Activated naive CD8-positive, alpha-beta T cell treated with anti-CD3 and anti-CD28 coated beads, Interleukin-2, amount 50 U/mL, for 24 hours (primary cell): ENCODE measurements at places on chromosomes 1 and 21.

DNA sequence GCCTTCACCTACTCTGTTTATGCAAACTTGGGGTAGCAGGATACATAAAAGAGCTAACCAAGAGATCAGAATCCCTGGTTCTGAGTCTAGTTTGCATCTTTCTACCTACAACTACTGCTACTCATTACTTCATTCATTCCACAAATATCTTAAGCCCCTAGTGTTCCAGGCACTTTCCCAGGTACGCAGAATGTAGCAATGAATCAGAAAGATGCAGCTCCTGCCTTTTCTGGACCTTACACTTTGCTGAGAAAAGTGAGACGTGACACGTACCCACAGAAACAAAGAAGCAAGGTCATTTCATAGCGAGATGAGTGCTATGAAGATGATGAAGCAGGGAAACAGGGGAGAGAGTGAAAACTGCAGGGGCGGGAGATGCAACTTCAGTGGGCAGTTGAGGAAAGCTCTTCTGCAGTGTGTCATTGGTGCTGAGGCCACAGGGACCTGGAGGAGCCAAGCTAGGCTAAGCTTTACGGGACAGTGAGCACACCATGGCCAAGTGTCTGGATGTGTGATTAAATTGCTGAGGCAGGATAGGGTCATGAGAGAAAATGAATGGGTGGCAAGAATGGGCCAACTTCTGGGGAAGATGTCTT is 167.9 kb downstream of the TNFSF18 start:
- no peak for DNase-seq

DNA sequence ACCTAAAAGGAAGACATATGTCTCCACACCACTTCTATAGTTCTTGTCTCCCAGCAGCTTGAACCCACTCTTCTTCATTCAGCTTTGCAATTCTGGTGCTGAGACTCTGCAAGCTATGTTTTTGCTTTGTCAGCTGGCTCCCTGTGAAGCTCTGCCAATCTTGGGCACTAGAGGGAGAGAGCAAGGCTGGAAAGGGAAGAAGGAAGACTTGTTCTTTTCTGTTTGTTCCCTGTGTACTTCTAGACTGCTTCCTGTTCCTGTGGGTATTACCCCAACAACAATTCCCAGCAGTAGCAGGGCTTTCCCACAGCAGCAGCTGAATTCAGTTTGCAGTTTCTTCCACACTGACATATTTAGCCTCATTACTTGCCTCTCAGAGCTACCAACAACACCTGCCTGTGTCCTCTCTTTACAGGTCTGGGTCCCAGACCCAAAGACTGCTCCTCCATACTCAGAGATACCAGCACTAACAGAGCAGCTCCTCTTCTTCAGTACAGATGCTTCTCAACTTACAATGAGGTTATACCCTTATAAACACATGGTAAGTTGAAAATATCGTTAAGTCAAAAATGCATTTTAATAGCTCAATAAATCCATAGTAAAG is 275.2 kb upstream of the NEGR1 start:
- DNase-seq = no peak

DNA sequence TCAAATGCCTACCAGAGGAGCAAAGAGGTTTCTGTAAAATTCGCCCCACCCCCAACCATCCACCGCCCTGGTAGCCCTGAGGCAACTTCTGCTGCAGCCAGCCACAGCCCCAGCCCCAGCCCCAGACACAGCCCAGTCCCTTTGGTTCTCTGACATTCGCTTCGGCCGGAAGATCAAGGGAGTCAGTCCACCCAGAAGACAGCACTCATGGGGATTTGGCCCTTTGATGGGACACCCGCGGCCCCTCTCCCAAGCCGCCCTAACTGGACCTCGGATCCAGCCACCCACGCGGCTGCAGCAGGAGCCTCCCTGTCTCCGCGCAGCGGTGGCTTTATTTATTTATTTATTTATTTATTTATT is 3881.0 kb downstream of the SRGAP2C start:
- DNase-seq = no peak

DNA sequence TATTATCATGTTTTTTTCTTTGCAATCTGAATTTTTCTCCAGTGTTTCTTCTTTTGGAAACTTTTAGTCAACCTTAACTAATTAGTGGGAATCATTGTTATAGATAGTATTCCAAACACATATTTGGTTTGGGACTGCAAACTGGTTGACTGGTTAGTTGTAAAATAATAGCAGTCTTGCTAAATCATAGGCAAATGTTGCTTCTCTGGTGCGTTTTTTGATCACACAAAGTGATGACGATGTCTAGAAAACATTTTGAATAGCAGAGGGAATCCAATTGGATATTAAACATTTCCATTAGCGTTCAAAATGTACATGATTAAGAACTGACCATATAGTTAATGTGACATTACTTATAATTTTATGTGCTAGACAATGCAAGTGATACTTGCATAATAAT is 4.5 kb downstream of the DNAJB4 start:
- no peak for DNase-seq

DNA sequence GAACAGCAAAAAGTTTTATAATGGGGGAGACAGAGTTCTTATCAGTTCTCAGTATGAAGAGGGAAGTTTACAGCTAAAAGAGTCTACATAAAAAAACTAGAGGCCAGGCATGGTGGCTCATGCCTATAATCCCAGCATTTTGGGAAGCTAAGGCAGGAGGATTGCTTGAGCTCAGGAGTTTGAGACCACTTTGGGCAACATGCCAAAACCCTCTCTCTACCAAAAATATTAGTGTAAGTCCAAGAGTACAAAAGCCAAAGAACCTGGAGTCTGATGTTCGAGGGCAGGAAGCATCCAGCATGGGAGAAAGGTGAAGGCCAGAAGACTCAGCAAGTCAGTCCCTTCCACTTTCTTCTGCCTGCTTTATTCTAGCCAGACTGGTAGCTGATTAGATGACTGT is 35.0 kb upstream of the ROR1 start:
- DNase-seq = no peak

- no peak for DNase-seq
Observed at GRCh38 chr1:89631816-89632656, 884 bp upstream of the LRRC8C start.

GRCh38 chr1:154157520-154158306 is 2.8 kb upstream of the NUP210L start:
- peak; percentile 59 for DNase-seq

- no peak for DNase-seq
Observed at GRCh38 chr1:240074908-240075307, 16.8 kb upstream of the FMN2 start.

DNA sequence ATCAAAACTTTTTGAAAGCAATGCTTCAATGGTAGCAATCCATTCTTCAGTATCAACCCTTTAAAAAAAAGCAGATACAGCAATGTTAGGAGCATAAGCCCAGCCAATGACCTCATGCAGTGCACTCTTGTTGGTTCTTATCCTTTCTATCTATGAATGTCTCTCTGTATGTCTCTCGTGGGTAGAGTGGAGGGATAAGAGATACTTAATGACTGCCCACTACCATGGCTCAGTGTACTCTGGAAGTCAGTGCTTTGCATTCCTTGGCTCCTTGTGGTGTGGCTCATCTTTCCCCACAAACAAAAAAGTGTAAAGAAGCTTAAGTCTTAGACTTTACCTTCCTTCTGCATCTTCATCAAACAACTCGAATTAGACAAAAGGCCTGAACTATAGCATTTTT is 50.3 kb downstream of the PCSK9 start:
- DNase-seq = no peak

- DNase-seq = no peak
Observed at GRCh38 chr21:42140196-42140934, 69.2 kb downstream of the UMODL1 start.

DNA sequence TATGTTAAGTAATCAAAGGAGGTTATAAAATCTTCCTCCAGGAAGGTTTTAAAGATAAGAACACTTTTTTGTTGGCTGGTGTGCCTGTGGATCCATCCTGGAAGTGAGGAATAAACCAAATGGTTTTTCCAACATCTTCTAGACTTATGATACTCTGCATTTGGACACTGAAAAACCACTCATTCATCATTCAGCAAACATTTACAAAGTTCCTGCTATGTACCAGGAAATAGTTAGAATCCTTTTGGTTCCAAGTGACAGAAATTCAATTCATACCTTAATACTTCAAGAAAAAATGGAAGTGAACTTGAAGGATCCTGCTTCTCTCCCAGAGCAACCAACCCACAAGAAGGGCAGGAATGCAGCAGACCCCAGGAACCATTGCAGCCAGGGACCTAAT is 39.6 kb upstream of the PIGC start:
- DNase-seq = no peak

- no peak for DNase-seq
Observed at GRCh38 chr21:37753122-37753599, 163.1 kb downstream of the KCNJ6 start.

DNA sequence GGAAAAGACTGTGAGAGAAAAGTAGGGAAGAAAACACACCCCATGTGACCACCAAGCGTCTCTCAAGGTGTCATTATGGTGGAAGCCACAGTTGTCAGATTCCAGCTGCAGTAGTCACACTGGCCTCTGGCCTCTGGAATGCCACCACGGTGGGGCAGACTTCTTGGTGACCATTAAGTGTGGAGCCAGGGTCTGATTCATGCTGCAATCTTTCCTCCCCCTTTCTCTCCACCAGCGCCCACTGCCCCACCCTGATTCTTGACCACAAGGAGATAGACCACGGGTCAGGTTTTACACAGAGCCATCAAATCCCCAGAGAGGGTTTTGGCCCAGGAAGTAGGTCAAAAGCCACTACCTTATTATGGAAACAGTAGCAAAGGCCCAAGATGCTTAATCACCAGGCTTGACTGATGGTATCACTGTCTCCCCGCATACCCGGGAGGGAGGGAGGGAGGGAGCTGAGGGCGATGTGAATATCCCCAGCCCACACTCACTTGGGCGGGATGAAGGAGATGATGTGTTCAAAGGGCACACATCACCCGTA is 52.7 kb upstream of the GRHL3 start:
- DNase-seq = no peak

- no peak for DNase-seq
Observed at GRCh38 chr1:151210830-151211229, 12.5 kb downstream of the PIP5K1A start.

DNA sequence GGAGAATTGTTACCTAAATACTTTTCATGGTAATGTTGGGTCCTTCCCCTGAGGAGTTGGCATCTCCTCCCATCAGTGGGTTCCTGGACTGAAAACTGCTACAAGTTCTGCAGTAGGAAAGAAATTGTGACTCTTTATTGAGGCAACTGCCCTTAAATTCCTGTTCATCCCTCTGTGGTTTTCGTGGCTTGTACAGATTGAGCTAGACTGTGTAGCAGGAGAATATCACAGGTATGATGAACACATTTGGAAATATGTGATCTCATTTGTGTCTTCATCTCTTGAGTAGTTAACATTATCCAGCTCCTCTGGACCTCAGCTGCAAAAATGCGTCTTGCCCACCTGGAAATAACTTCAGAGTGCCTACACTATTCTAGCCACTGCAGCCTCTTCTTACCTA is 390.6 kb downstream of the PTPRC start:
- no peak for DNase-seq

- no peak for DNase-seq
Observed at GRCh38 chr1:2826736-2827292, 25.3 kb upstream of the TTC34 start.

DNA sequence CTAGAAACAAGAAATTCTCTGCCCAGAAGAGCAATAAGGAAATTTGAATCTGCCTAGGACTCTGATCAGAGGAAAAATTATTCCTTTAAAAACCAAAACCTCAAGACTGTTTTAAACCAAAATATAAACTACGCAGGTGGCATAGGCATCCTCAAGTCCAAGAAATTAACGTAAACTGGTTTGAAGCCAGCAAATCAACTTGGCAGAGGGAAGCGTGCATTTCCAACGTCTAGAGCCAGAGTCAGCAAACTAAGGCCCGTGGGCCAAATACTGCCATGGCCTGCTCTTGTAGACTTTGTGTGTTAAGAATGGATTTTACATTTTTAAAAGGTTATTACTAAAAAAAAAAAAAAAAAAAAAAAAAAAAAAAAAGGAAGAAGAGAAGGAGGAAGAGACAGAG is 67.8 kb upstream of the VTCN1 start:
- DNase-seq = no peak
